Hepatocyte (in vitro differentiated cells): ENCODE measurements at places on chromosomes 6 and 20.

- DNase-seq, result no peak
Observed at GRCh38 chr6:165002866-165003265, 306.5 kb downstream of the C6orf118 start.

DNA sequence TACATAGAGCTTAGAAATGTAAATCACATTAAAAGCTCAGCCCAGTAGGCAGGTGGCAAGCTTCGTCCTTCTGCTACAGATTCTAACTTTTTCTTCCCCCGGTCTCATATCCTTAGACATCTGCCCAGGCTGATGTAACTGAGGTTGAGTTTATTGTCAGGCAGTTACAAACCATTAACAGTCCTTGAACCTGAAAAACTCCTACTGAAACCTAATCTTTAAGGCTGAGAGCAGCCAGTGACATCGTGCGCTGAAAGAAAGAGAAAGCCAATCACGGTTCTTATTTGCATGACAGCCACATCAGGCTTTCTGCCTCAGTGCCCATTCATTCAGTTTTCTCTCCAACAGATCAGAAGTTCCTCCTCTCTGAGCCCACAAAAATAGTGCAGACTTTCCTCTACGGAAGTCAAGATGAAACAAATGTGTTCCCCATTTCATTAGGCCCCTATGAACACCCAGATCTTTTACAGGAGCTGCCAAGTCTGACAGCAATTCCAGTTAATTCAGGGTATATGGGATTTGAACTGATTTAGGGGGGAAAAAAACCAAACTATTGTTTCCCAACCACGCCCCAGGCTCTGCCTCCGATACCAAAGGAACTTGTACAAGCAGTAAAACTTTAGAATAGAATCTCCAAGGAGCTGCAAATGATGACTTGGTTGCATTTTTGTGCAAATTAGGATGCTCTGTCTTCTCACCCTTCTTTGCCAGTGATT is at the start of gene NHSL1:
Gene NHSL1 (minus strand): TSS at position 192 of the 716 bp plus-strand sequence. CDS start 204 bp downstream, outside the sequence.
- DNase-seq, result peak; percentile 68

DNA sequence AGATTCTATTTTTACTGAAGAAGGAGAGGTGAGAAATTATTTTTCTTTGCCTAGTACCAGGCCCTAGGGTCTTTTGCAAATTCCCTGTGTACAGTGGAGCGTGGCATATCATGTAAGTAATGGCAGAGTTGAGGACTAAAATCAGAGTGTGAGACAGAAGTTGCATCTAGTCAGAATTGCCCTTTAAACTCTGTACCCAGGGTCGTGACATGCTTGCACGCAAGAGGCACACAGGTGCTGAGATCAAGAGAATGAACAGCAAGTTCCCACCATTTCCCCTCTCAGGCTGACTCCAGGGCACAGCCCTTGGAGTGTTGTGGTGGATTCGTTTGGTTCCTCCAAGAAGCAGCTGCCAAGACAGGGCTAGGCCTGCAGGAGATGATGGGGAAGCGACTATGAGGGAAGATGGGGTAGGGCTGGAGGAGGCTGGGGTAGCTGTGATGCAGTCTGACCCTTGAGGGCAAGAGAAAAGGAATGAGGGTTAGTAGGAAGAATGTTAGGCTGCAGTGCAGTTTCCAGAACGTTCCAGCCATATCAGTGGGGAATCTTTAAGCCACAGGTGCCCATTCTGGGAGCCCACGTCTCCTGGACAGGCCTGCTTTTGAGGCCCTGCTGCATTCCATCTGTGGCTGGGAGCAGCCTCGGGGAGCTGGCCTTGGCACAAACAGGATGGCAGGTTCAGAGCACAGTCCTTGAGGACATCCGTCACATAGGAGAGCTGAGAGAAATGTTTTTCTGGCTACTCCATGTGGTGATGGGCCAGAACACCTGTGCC is 6.9 kb downstream of the NELFCD start:
- DNase-seq, result no peak

DNA sequence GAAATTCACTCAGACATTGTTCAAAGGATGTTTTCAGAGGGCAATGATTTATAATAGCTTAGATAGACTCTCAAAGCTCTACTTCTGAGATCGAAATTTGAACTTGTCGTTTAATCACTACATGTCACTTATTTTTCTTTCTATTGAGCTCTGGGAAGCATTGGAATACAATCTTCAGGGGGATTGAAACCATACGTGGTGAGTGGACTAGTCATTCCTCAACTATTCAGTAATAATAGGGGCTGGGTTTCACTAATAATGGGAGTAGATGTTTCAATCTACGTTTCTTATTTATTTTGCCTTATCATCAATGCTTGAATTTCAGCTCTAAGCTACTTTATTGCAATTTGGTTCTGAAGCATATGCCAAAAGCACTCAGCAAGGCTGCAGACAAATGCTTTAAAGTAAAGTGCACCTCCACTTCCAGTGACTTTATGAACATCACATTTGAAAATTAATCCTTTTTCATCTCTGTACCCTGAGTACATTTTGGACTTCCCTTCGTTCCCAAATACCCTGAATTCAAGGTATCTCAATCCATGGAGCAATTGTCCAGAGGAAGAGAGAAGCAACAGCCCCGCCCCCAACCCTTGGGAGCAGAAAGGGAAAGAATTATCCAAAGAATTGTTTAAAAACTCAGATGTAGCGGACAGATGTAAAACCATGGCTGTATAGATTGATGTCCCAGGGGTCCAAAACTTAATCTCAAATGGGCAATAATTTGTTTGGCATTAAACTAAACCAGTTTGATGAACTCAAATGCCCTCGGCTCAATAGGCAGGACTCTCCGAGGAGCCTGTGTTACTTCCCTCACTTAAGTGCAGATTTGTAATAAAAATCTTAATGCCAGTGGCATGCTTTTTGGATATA is 68.1 kb downstream of the HFE start:
- peak; percentile 34 for DNase-seq

DNA sequence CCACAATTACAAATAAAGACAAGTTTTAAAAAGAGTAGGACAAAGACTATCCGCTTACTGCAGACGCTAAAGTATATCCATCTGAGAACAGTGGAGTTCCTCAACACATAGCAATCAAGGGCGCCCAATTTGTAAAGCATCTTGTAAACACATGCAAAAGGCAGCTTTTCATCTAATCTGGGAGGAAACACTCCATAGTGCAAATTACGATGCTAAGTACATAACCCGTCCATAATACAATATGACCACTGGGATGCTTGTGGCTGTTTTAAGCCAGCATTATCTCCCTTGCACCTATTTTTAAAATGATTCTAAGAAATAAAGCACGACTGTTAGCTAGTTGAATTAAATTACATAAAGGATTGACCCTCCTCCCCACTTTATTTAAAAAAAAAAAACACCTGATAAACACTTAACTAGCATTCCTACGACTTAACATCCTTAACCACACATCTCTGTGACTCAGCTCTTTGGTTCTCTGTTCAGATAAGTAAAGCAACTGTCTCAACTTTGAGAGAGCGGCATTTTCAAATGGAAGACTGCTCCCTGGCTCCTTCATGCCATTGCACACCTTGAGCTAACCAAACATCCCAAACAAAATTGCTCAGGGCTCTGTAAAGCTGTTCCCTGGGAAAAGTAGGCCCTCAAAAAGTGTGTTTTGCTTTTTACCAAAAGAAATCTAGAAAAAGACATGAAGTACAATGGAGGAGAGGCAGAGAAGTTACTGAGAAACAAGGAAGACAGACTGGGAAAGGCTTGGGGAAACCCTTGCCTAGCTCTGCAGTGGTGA is 14.2 kb downstream of the SLC22A23 start:
- peak; percentile 45 for DNase-seq

DNA sequence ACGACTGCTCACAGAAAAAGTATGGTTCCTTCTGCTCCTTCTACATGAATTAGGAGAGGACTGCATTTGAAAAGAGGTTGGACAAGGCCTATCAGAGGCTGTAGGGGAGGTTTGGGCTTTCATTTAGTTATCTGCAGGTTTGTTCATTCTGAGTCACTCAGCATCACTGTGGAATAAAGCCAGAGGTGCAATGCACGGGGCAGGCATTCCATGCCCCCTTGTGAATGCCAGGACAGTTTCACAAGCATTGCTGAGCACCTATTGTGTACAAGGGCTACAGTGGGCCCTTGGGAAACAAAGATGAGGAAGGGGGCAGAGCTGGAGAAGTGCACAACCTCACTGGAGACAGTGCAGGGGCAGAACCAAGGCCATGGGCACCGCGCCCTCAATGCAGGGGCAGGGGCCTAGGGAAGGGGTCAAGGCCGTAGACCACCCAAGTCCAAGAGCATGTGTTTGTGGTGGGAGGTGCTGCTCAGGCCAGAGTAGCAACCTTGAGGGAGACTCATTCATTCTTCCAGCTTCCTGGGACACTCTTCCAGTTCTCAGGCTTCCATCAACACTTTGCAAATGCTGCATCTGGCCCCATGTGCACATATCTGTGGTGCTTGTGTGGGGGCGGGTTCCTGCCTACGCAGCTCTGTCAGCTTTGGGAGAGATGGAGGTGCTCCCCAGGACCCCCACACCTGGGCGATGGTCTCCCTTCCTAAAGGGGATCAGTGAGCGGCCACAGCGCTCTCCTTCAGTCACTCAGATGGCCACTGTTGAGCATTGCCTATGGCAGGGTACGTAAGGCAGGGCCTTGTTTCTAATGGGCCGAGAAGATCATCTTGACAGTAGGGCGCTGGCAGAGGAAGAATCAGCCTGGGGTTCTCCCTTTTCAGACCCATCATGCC is 204.5 kb downstream of the SYNDIG1 start:
- no peak for DNase-seq

GRCh38 chr6:47974106-47974505 is 136.9 kb downstream of the PTCHD4 start:
- DNase-seq, result no peak
